ENCODE measurements at places on chromosomes 1 and 21.

DNA sequence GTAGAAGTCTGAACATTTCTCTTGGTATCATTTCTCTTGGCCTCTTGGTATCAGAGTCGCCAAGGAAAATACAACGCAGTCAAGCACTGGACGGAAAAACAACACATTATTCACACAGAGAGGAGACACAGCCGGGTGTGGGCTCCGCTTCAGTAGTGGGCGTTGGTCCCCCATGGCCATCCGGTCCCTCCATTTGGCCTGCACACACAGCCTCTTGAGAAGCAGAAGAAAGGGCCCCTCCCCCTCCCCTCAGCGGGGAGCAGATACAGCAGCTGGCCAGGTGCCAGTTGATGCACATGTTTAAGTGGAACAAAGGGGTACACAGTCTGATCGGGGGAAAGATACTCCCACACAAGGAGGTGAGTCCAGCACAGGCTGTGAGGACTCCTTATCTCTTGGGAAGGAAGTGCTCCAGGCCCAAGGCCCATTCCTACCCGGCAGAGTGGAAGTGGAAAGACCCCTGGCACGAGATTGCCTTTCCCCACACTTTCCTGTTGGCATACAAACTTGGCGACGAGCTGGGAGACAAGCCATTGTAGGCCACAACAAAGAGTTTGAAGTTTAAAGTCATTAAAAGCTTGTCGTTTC, 311.3 kb downstream of the FAM72C start:
- no peak for DNase-seq
- no peak overlapping the region for H3K27ac ChIP-seq
- H3K4me1 ChIP-seq = peaks cover 3% of the 10 kb centered on the region
- peaks cover 78% of the 10 kb centered on the region for H3K27me3 ChIP-seq
- H3K4me3 ChIP-seq = no peak overlapping the region

- peaks cover 3% of the 10 kb centered on the region for H3K4me1 ChIP-seq
- DNase-seq = no peak
- peaks cover 7% of the 10 kb centered on the region for H3K36me3 ChIP-seq
- H3K27me3 ChIP-seq = peaks cover 42% of the 10 kb centered on the region
Measured at GRCh38 chr1:51325878-51326755, 4.2 kb downstream of the TTC39A start.

DNA sequence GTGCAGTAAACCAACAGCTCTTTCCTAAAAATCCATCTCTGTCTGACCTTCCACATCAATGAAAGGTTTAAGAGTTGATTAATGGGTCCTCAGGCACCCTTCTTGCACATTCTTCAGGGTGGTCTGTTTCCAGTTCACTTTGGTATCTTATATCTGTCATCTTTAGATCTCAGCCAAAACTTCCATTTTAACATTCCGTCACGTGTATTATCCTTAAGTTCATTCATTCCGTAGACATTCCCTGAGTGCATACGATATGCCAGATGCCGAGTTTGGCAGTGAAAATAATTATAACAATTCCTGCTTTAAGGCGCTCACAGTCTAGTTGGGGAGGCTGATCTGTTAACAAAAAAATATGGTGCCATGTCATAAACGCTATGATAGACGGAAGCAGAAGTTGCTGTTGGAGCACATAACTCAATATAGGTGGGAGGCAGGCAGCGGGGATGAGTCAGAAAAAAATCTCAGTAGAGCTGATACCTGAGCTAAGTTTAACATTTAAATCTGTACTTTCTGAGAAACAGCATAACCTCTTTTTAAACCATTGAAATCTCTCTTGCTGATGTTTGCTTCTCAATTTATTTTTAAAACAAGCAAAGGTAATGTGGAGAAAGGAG, 59.6 kb upstream of the HOOK1 start:
- H3K4me1 ChIP-seq = peaks cover 12% of the 10 kb centered on the region
- no peak overlapping the region for H3K27ac ChIP-seq
- H3K36me3 ChIP-seq = no peaks in the 10 kb centered on the region

DNA sequence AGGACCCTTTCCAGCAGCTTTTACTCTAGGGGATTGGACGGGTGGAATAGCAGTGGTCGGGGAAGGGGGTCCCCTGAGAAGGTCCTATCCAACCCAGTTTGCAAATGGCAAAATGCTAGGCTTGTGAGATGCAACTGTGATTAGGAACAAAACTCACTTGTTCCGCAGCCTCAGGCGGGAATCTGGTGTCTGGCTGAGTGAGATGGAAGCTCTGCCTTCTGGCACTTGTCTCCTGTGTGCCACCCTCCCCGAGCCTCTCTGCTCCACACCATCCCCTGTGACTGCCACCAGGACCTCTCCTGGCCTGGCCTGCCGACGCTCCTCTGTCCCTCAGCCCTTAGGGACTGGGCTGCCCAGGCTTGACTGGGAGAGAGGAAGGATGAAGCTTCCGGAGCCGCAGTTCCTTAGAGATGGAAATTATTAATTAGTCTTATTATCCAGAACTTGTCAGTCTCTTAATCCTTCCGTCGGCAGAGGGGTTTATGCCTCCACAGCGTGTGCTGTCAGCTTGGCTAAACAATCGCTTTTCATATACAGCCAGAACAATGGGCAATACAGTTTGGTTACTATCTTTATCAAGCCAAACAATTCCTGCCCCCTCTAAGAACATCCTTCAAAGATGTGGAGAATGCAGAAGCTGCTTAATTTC, 292.8 kb upstream of the VAMP3 start:
- H3K27ac ChIP-seq = no peak overlapping the region
- no peak overlapping the region for H3K4me3 ChIP-seq
- no peaks in the 10 kb centered on the region for H3K4me1 ChIP-seq
- no peaks in the 10 kb centered on the region for H3K36me3 ChIP-seq
- DNase-seq = no peak

GRCh38 chr21:36692835-36693488, 6.0 kb upstream of the SIM2 start:
- H3K27ac ChIP-seq = no peak overlapping the region
- peaks cover 89% of the 10 kb centered on the region for H3K27me3 ChIP-seq
- H3K4me3 ChIP-seq = no peak overlapping the region

- DNase-seq = no peak
- H3K4me1 ChIP-seq = no peaks in the 10 kb centered on the region
- H3K4me3 ChIP-seq = no peak overlapping the region
- H3K27me3 ChIP-seq = peaks cover 19% of the 10 kb centered on the region
- H3K36me3 ChIP-seq = no peaks in the 10 kb centered on the region
Measured at GRCh38 chr1:162304736-162305135, 71.9 kb downstream of the SPATA46 start.

DNA sequence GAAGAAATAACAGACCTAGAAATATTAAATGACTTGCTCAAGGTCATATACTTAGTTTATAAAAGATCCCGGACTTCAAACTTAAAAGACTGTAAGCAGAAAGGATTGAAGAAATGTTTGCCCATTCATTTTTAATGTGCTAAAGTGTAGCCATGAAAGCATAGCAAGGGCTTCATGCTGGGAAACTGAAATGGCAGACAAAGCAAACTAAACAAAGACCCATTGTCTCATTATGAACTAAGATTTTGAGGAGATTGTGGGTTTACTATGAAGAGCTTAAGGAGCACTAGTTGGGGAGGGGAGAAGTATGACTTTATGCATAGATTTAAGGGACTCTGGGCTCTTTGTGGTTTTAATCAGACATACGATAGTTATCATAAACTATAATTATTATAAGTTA, 26.3 kb downstream of the ADAMTS1 start:
- no peak overlapping the region for H3K27ac ChIP-seq
- H3K36me3 ChIP-seq = no peaks in the 10 kb centered on the region
- no peak for DNase-seq
- peaks cover 3% of the 10 kb centered on the region for H3K4me1 ChIP-seq
- peaks cover 10% of the 10 kb centered on the region for H3K27me3 ChIP-seq

- no peak for DNase-seq
- H3K4me1 ChIP-seq = peaks cover 11% of the 10 kb centered on the region
- H3K27ac ChIP-seq = no peak overlapping the region
- H3K4me3 ChIP-seq = no peak overlapping the region
- peaks cover 28% of the 10 kb centered on the region for H3K27me3 ChIP-seq
Measured at GRCh38 chr1:38529391-38529790, 330.2 kb downstream of the RRAGC start.

DNA sequence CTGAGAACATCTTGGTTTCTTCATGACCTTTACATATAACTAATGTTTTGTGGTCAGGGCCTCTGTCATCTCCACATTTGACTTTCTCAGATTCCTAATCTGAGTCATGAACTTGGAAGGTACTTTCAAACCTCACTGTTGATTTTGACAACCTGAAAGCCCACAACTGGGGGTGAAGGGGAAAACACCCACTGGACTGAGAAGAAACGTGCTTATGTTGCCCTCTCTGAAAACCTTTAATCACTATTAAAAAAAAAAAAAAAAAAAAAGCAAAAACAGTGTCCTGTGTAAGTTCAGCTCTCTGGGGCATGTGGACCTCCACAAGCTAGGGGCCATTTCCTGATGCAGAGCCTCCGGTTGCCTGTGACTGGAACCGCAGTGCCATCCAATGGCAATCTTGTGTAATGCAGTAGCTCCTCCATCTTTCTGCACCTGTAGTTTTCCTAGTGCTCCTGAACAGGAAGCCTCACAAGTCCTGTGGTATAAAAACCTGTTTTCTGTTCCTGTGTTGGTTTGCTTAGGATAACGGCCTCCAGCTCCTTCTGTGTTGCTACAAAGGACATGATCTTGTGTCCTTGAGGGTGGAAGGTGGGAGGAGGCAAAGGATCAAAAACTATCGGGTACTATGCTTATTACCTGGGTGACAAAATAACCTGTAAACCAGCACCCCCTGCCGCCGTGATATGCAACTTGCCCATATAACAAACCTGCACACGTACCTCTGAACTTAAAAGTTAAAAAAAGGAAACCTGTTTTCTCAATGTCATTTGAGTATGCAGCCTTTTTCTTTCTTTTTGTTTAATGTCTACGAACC, 124.5 kb downstream of the ZNF648 start:
- no peak overlapping the region for H3K27ac ChIP-seq
- no peak for DNase-seq
- H3K36me3 ChIP-seq = no peaks in the 10 kb centered on the region
- H3K4me1 ChIP-seq = peaks cover 2% of the 10 kb centered on the region

DNA sequence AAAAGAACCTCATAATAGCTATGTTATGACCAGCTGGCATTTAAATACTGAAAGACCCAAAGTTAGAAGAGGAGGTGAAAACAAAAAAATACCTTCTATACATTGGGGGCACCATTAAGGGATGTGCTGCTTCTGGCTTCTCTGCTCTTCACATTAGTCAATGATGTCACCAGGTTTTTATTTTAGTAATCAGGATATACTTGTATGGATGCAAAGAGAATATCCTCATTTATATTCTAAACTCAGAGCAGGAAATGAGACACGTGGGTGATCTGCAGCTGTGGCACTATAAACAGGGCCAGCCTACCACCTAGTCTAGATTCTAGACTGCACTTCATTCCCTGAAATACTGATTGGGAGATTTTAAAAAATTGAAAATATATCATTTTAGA, 51.2 kb downstream of the WLS start:
- no peaks in the 10 kb centered on the region for H3K36me3 ChIP-seq
- DNase-seq = no peak
- no peaks in the 10 kb centered on the region for H3K4me1 ChIP-seq

DNA sequence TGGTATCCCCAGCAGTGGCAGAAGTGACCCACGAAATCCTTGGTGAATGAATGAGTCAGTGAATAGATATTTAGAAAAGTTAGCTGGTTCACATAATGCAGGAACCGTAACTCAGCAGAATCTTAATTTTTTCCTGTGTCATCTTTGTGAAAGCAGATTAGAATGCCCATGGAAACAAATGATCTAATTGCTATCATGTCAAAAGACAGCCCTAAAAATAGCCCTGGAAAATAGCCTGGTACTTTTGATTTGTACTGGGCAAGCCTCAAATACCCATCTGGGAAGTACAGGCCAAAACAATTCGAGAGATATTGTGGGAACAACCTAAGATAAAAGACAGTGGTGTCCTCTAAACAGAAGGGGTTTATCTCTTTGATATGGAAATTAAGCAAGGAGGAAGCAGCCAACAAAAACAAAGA, 21.1 kb downstream of the FYB2 start:
- no peak overlapping the region for H3K27ac ChIP-seq
- peaks cover 20% of the 10 kb centered on the region for H3K27me3 ChIP-seq
- no peaks in the 10 kb centered on the region for H3K4me1 ChIP-seq

DNA sequence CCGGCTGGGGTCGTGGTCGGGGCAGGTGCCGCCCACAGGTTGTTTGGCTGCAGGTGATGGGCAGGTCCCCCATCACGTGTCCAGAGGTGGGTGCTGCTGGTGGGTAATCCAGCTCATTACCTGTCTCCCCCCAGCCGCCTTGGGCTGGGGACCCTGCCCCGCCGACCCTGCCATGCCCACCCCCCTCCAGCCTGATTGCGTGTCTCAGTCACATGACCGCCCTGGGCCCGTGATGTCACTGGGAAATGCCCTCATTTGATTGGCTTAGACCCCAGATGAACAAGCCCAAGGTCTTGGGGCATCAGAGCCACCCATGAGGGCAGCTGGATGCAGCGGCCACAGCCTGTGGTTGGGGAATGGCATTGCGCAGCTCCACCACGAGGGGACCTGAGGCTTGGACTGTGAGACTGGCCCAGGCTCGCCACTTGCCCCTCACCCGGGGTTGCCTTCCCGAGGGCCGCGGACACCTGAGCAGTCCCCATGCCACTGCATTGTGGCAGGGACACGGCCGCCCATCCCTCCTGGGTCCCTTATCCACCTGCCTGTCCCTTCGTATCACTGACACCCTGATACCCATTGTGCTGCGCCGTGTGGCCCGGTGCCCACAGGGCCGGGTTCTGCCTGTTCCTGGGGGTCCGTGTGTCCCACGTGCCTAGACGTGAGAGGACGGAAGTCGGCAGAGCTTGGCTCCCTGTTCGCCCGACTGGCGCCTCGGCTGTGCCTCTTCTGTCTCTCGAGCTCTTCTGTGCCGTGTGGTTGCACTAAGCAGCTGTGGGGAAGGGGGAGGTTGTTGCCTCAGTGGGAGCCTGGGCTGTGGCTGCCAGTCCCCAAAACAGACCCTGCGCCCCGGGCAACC, 68.0 kb downstream of the FAAP20 start:
- H3K36me3 ChIP-seq = no peaks in the 10 kb centered on the region
- peaks cover 8% of the 10 kb centered on the region for H3K4me1 ChIP-seq
- peak overlapping the region; percentile 78 for H3K4me3 ChIP-seq
- DNase-seq = no peak
- peak overlapping the region; percentile 70 for H3K27ac ChIP-seq
- H3K27me3 ChIP-seq = no peaks in the 10 kb centered on the region

DNA sequence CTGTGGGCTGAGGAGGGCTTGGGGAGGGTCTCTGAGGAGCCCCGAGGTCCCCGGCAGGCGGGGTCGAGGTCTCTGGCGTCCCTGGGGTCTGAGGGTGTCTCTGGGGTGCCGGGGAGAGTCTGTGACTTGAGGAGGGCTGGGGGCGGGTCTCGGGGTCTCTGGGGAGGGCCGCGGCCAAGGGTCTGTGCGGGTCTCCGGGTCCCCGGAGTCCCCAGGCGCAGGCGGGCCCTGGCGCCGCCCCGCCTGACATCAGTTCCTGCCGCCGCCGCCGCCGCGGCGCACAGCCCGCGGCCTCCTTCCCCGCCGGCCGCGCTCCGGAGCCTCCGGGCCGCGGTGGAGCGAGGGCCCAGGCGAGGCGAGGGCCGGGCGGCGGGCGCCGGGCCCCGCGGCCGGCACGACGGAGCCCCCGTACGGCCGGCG, at the start of gene PLEKHM2:
PLEKHM2 (plus strand) TSS at position 279 of the 420 bp plus-strand sequence. CDS start 239 bp downstream, outside the sequence.
- no peaks in the 10 kb centered on the region for H3K27me3 ChIP-seq
- H3K4me1 ChIP-seq = peaks cover 28% of the 10 kb centered on the region
- H3K36me3 ChIP-seq = no peaks in the 10 kb centered on the region
- H3K4me3 ChIP-seq = peak within 1 kb of the TSS; percentile 91
- H3K27ac ChIP-seq = peak within 1 kb of the TSS; percentile 87
- peak; percentile 47 for DNase-seq

GRCh38 chr1:11023201-11023600, 10.7 kb downstream of the TARDBP start:
- peaks cover 11% of the 10 kb centered on the region for H3K36me3 ChIP-seq
- H3K4me1 ChIP-seq = peaks cover 21% of the 10 kb centered on the region
- DNase-seq = no peak
- H3K27me3 ChIP-seq = no peaks in the 10 kb centered on the region
- peak overlapping the region; percentile 54 for H3K27ac ChIP-seq
- peak overlapping the region; percentile 33 for H3K4me3 ChIP-seq

- H3K36me3 ChIP-seq = no peaks in the 10 kb centered on the region
- peaks cover 4% of the 10 kb centered on the region for H3K4me1 ChIP-seq
- peak; percentile 37 for DNase-seq
Measured at GRCh38 chr1:1943834-1944570, 24.9 kb upstream of the TMEM52 start.

Measured in T-helper 17 cell (primary cell).